ENCODE measurements at places on chromosomes 4 and X. TPM values are rescaled to one million over a fixed set of nuclear protein-coding genes. Genes with fewer than 3 reads are reported as not detected.

Gene XG
- 1.5 TPM for polyA plus RNA-seq

Gene GUCY1B1
- polyA plus RNA-seq, result 20.9 TPM

Gene PAGE1
- polyA plus RNA-seq, result not detected

DNA sequence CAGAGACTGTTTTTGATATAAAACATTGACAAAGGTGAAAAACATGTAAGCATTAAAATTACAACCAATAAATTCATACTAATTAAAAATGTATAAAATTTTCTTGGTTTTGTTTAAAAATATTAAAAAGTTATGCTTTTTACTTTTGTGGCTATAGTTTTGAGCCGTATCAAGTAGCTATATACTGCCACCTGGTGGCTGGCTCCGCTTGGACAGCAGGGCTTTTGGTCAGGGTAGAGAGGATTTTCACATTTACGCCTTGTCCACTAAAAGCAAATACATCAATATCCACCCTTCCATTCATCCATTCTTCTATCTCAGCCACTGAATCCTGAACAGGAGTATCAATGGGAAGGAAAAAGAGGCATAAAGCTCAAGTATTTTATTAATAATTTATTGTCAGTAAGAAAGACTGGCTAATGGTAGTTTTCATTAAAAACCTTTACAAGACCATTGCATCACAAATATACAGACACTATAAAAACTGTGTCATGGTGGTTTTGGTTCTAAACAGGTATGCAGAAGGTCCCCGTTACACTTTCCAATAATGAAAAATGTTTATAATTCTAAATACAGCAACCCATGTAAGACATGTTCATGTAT is 32.1 kb upstream of the MTNR1A start:
- DNase-seq, result peak; percentile 79

DNA sequence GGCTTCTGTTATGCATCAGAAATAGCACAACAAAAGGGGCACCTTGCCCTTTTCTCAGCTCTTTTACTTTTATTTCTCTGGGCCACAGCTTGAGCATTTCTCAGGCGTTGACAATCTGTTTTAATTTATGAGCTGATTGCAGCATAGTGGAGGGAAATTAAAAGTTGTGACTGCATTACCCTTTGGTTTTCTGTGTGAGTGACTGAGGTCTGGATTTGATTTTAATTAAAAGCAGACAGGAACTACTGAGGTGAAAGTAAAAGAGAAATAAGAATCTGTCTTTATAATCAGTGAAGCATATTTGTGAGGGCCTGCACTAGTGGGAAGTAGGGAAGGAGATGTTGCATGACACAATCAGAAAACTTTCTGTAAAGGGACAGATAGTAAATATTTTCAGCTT is 43.4 kb upstream of the GEMIN8 start:
- no peak for DNase-seq

DNA sequence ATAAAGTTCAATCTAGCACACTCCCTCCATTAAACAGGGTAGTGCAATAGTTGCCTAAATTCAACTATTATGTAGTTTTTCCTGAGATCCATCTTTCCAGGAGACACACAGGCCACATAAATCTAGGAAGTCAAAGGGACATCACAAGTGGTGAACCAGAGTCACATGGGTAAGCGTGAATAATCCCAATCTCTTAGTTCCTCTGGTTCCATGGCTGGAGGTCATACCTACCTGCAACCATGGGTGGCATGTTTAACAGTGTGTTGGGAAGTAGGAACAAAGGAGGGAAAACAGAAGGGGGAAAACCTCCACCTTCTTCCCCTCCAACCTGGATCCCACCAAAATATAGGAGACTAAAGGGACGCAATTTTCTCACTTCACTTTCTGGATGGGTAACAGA is 2651.6 kb downstream of the ARAP2 start:
- no peak for DNase-seq

DNA sequence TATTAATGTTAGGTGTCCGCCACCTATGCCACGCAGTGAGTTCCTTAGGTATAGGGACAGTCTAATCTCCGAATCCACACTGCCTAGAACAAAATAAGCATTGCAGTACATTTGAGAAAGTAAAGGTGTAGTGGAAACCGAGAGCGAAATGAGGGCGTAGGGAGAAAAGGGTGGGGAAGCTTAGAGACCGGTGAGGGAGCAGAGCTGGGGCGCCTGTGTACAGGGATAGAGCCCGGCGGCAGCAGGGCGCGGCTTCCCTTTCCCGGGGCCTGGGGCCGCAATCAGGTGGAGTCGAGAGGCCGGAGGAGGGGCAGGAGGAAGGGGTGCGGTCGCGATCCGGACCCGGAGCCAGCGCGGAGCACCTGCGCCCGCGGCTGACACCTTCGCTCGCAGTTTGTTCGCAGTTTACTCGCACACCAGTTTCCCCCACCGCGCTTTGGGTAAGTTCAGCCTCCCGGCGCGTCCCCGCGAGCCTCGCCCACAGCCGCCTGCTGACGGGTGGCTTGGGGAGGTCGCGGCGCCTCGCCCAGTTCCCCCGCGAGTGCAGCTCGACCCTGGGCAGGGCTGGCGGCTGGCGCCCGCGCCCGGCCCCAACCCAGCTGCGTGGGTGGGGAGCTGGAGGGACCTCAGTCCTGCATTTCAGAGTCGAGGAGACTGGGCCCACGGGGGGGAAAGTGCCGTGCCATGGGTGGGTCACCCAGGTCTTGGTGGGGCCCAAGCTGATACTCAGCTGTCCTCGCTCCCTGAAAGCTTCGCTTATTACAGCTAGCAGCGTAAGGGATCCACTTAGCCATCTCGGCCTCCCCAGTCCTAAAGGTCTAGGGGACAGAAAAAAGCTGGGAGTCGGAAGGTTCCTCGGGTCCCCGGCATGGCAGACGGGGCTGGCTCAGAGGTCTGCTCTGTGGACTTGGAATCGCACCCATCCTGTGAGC is at the start of gene ANXA3:
ANXA3 (plus strand) TSS at position 351 of the 932 bp plus-strand sequence. CDS start 2,704 bp downstream, outside the sequence.
- DNase-seq, result peak; percentile 63
